ENCODE measurements at places on chromosomes 4 and X.
A peak's percentile ranks its signal among the peaks of the same experiment; 100 is the strongest.

- no peak for DNase-seq
Measured at GRCh38 chr4:186534056-186534455, 21.3 kb downstream of the MTNR1A start.

- DNase-seq: peak; percentile 11
Measured at GRCh38 chrX:39850630-39851152, 247.1 kb downstream of the BCOR start.

DNA sequence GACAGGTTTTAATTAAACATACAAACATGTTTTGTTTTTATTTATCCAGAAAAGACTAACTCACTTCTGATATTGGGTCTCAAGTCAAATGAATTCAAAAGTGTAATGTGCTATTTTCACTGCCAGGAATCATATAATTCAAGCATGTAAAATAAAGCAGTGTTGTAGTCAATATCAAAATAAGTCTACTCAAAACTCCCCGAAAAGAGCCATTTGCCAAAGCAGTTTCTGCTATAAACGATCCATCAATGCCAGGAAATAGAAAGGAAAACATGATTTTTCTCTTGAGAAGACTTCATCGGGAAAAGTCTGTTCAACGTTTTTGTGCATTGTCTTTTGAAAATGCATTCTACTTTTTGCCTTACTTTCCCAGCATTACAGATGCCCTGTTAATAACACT is 633.3 kb downstream of the FAT4 start:
- DNase-seq: no peak

- no peak for DNase-seq
Measured at GRCh38 chr4:27049239-27049829, 188.7 kb downstream of the STIM2 start.

GRCh38 chr4:76342191-76342590 is 35.7 kb downstream of the STBD1 start:
- no peak for DNase-seq

GRCh38 chr4:162221148-162221547 is 57.3 kb upstream of the FSTL5 start:
- DNase-seq: no peak
